ENCODE measurements at places on chromosomes 5 and 9. TPM values are rescaled to one million over a fixed set of nuclear protein-coding genes. Genes with fewer than 3 reads are reported as not detected.

GRCh38 chr5:4576908-4577307 is 563.2 kb upstream of the ADAMTS16 start:
- H3K36me3 ChIP-seq, result no peaks in the 10 kb centered on the region
- no peak overlapping the region for H3K27ac ChIP-seq
- peak overlapping the region; percentile 8 for H3K4me3 ChIP-seq
- H3K4me1 ChIP-seq, result peaks cover 54% of the 10 kb centered on the region
- DNase-seq, result no peak

GRCh38 chr9:37812773-37813379 is 12.3 kb downstream of the DCAF10 start:
- peaks cover 4% of the 10 kb centered on the region for H3K36me3 ChIP-seq
- H3K4me3 ChIP-seq, result no peak overlapping the region
- H3K27ac ChIP-seq, result no peak overlapping the region

DNA sequence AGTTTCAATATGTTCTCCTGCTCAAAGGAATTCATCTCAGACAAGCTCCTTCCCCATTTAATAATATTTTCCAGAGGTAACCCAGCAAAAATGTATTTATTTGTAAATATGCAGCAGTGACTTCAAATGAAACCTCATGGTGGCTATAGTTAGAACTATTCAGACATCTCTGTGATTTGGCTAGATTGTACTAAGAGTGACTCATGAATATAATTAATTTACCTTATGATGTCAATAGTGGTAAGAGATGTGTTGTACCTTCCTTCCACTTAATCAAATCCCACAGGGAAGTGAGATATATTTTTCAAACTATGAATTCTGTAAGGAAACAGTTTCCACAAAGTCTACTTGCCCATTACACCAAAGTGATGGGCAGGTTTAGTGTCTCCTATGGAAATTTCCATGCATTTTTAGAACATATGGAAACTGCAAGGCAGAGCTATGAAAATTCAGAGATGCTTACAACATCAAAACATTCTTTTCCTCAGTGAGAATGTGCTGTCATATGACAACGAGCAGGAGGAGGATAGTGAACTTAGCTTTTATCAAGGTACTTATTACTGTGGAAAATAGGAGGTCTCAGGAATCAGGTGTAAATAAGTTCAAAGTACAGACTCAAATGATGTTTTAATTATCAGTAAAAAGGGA is 34.0 kb upstream of the SPDL1 start:
- H3K27me3 ChIP-seq, result peaks cover 88% of the 10 kb centered on the region
- no peak overlapping the region for H3K27ac ChIP-seq
- DNase-seq, result no peak
- H3K4me3 ChIP-seq, result no peak overlapping the region

GRCh38 chr9:80052830-80053229 is 481.1 kb downstream of the TLE4 start:
- H3K27ac ChIP-seq, result no peak overlapping the region
- peaks cover 9% of the 10 kb centered on the region for H3K36me3 ChIP-seq
- no peak overlapping the region for H3K4me3 ChIP-seq
- H3K27me3 ChIP-seq, result no peaks in the 10 kb centered on the region
- no peak for DNase-seq

- no peaks in the 10 kb centered on the region for H3K4me1 ChIP-seq
- H3K4me3 ChIP-seq, result no peak overlapping the region
- H3K36me3 ChIP-seq, result no peaks in the 10 kb centered on the region
- H3K27me3 ChIP-seq, result no peaks in the 10 kb centered on the region
- no peak for DNase-seq
Measured at GRCh38 chr5:78706381-78706780, 57.8 kb upstream of the LHFPL2 start.

DNA sequence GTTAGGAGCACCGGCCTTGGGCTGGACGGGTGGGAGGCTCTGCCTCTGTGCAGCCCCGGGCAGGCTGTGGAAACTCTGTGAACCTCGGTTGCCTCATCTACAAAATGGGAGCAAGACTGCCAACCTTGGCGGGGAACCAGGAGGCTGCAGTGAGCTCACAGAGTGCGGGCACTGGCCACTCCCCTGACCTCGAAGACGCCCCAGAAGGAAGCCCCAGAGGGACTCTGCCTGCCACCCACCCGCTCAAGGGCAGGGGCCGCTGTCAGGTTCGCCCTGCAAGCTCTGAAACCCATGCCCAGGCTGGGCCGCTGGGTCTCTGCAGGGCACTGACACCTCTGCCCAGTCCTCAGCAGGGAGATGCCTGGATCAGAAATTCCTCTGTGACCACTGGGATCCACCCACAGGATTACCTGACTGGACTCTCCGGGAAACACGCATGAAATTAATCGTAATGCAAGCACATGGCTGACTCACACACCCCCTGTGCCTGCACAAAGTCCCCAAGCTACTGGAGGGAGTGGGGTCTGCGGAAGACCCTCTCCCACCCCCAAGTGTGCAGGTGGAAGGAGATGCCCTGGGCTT is 7.4 kb downstream of the CCDC187 start:
- H3K4me3 ChIP-seq, result no peak overlapping the region
- DNase-seq, result no peak
- H3K27ac ChIP-seq, result no peak overlapping the region
- no peaks in the 10 kb centered on the region for H3K36me3 ChIP-seq
- H3K4me1 ChIP-seq, result peaks cover 7% of the 10 kb centered on the region
- H3K27me3 ChIP-seq, result no peaks in the 10 kb centered on the region

DNA sequence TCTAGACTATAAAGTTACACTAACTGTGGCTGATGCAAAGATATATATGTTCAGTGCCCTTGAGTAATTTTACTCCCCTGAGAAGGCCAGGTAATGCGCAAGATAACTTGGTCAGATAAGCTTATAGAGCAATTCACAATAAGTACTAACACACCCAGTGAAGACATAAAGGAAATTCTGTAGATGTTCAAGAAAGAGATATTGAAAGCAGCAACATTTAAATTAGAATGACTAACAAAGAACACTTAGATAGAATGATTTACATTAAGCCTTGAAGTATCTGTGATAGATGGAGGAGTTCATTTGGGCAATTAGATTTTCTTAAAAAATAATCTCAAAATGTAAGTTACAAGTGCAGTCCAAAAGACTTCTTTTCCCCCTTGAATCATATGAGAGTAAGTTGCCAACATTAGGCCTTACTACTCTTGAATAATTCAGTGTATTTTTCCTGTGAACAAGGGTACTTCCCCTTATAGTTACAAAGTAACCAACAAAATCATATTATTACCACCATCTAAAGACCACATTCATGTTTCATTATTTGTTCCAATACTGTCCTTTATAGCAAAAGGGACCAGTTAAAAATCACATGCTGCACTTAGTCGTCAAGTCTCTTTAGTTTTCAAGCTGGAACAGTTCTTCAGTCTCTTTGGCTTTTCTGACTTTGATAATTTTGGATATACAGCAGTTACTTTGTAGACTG is 44.4 kb upstream of the ELOVL7 start:
- H3K27me3 ChIP-seq, result no peaks in the 10 kb centered on the region
- no peak for DNase-seq
- no peaks in the 10 kb centered on the region for H3K4me1 ChIP-seq
- H3K36me3 ChIP-seq, result peaks cover 28% of the 10 kb centered on the region
- no peak overlapping the region for H3K27ac ChIP-seq

GRCh38 chr5:107402434-107403227 is 268.1 kb downstream of the EFNA5 start:
- no peak overlapping the region for H3K4me3 ChIP-seq
- no peaks in the 10 kb centered on the region for H3K27me3 ChIP-seq
- peak overlapping the region; percentile 89 for H3K27ac ChIP-seq
- peaks cover 43% of the 10 kb centered on the region for H3K4me1 ChIP-seq
- peaks cover 2% of the 10 kb centered on the region for H3K36me3 ChIP-seq
- no peak for DNase-seq

GRCh38 chr5:138936225-138936967 is 61.3 kb upstream of the LRRTM2 start:
- peaks cover 7% of the 10 kb centered on the region for H3K4me1 ChIP-seq
- no peak overlapping the region for H3K27ac ChIP-seq
- no peaks in the 10 kb centered on the region for H3K27me3 ChIP-seq
- DNase-seq, result no peak
- peaks cover 39% of the 10 kb centered on the region for H3K36me3 ChIP-seq
- H3K4me3 ChIP-seq, result no peak overlapping the region

DNA sequence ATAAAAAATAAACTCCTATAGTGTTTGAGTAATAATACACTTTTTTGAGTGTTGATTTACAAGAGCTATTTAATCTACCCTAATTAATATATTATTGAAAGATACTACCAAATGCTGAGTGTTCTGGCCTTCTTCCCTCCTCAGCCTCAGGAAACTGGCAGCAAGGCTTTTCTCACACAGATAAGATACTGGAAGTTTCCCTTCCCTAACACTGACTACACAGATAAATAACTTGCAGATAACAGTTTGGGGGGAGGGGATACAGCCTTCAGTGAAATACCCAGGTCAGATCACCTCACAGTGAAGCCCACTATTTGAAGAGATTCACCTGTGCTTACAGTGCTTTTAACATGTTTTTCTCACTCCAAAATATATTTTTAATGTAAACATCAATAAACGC is 1.6 kb upstream of the NIPSNAP3A start:
- peaks cover 17% of the 10 kb centered on the region for H3K4me1 ChIP-seq
- H3K4me3 ChIP-seq, result peak overlapping the region; percentile 66
- no peak for DNase-seq
- no peaks in the 10 kb centered on the region for H3K36me3 ChIP-seq

GRCh38 chr9:127897193-127897692 is 2.2 kb downstream of the ST6GALNAC6 start:
- peaks cover 19% of the 10 kb centered on the region for H3K4me1 ChIP-seq
- peaks cover 39% of the 10 kb centered on the region for H3K36me3 ChIP-seq
- no peaks in the 10 kb centered on the region for H3K27me3 ChIP-seq
- peak overlapping the region; percentile 85 for H3K4me3 ChIP-seq
- H3K27ac ChIP-seq, result peak overlapping the region; percentile 57

DNA sequence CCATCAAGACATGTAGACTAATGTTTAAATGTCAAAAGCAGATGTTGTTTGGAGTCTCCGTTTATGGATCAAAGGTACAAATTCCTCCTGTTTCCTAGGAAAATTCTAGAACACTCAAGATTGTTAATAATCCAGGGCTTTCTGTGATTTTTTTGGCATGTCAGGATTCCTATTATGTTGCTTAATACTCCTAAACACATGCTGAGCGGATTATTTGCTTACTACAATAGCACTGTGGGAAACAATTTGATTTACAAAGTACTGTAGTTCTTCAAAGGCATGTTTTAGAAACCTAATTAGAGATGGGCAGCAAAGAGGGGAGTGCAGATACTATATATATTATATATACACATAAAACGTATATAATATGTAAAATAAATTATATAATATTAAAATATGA is 19.0 kb upstream of the SCAMP1 start:
- no peaks in the 10 kb centered on the region for H3K4me1 ChIP-seq
- H3K36me3 ChIP-seq, result no peaks in the 10 kb centered on the region
- H3K27ac ChIP-seq, result no peak overlapping the region
- H3K27me3 ChIP-seq, result no peaks in the 10 kb centered on the region

- no peak overlapping the region for H3K27ac ChIP-seq
- H3K4me1 ChIP-seq, result no peaks in the 10 kb centered on the region
- peaks cover 99% of the 10 kb centered on the region for H3K27me3 ChIP-seq
- peak overlapping the region; percentile 14 for H3K4me3 ChIP-seq
- DNase-seq, result no peak
Measured at GRCh38 chr5:51391175-51391574, 7.9 kb downstream of the ISL1 start.

DNA sequence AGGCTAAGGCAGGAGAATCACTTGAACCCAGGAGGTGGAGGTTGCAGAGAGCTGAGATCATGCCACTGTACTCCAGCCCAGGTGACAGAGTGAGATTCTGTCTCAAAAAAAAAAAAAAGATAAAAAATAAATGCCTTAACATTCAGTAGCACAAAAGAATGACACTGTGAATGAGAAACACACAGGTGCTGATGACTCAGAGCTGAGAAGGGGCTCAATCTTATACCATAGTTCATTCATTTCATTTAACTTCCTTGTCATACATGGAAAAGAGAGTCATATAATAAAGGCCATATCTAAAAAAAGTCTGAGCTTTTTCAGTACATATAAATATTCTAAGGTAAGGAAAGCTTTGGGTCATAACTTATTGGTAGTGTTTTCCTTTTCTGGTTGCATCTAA is 40.6 kb downstream of the WWC1 start:
- H3K27me3 ChIP-seq, result peaks cover 4% of the 10 kb centered on the region
- no peak for DNase-seq
- H3K4me1 ChIP-seq, result peaks cover 20% of the 10 kb centered on the region
- no peaks in the 10 kb centered on the region for H3K36me3 ChIP-seq
- no peak overlapping the region for H3K4me3 ChIP-seq

DNA sequence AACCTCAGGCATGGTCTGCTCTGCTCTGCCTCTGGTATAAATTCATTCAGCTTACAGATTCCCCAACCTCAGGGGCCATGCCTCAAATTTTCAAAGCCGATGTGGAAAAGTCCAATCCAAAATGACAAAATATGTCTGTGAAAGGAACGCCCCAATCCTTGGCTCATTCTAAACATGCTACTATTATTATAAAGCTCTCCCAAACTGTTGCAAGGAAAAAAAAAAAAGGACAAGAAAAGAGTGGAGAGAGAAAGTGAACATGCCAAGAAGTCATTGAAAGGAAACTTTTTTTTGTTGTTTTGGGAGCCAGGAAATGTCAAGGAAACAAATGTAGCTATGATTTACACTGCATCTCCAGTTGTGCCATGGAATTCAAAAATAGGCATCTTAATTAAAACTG is 3.8 kb downstream of the COL23A1 start:
- H3K4me1 ChIP-seq, result peaks cover 43% of the 10 kb centered on the region
- H3K4me3 ChIP-seq, result peak overlapping the region; percentile 50
- peaks cover 37% of the 10 kb centered on the region for H3K27me3 ChIP-seq
- H3K27ac ChIP-seq, result no peak overlapping the region
- DNase-seq, result no peak
- peaks cover 4% of the 10 kb centered on the region for H3K36me3 ChIP-seq

- no peak overlapping the region for H3K27ac ChIP-seq
- peaks cover 6% of the 10 kb centered on the region for H3K36me3 ChIP-seq
- peaks cover 4% of the 10 kb centered on the region for H3K27me3 ChIP-seq
- peaks cover 5% of the 10 kb centered on the region for H3K4me1 ChIP-seq
Measured at GRCh38 chr5:137822158-137822764, 45.4 kb upstream of the MYOT start.

- no peak overlapping the region for H3K4me3 ChIP-seq
- DNase-seq, result no peak
- H3K27ac ChIP-seq, result no peak overlapping the region
- H3K4me1 ChIP-seq, result peaks cover 45% of the 10 kb centered on the region
- H3K27me3 ChIP-seq, result no peaks in the 10 kb centered on the region
- H3K36me3 ChIP-seq, result no peaks in the 10 kb centered on the region
Measured at GRCh38 chr9:77946969-77947620, 84.5 kb downstream of the GNAQ start.

DNA sequence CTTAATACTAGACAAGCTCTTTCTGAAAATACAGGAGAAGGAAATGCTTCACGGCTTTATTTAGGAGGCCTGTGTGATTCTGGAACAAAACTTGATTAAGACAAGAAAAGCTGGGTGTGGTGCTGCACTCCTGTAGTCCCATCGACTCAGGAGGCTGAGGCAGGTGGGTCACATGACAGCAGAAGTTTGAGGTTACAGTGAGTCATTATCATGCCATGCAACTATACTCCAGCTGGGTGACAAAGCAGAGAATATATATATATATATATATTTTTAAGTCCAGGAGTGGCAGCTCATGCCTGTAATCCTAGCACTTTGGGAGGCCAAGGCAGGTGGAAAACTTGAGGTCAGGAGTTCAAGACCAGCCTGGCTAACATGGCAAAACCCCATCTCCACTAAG is 33.1 kb upstream of the SPIN1 start:
- H3K27me3 ChIP-seq, result no peaks in the 10 kb centered on the region
- no peak for DNase-seq
- H3K4me3 ChIP-seq, result no peak overlapping the region
- peaks cover 5% of the 10 kb centered on the region for H3K36me3 ChIP-seq

The C5orf58 gene
- total RNA-seq, result not detected

The FBP2 gene
- not detected for total RNA-seq

The RANBP3L gene
- total RNA-seq, result not detected

The FBLL1 gene
- total RNA-seq, result 5.9 TPM

The BAAT gene
- 0.16 TPM for total RNA-seq

The COL23A1 gene
- 34.0 TPM for total RNA-seq

The MYOT gene
- not detected for total RNA-seq
